ENCODE measurements at places on chromosomes 2 and 18.

GRCh38 chr2:105442056-105442455 is 43.2 kb upstream of the FHL2 start:
- no peak for DNase-seq

- no peak for DNase-seq
Observed at GRCh38 chr2:68698567-68699377, 35.8 kb upstream of the ARHGAP25 start.

- DNase-seq, result no peak
Observed at GRCh38 chr2:186603286-186603685, 13.4 kb downstream of the ITGAV start.

DNA sequence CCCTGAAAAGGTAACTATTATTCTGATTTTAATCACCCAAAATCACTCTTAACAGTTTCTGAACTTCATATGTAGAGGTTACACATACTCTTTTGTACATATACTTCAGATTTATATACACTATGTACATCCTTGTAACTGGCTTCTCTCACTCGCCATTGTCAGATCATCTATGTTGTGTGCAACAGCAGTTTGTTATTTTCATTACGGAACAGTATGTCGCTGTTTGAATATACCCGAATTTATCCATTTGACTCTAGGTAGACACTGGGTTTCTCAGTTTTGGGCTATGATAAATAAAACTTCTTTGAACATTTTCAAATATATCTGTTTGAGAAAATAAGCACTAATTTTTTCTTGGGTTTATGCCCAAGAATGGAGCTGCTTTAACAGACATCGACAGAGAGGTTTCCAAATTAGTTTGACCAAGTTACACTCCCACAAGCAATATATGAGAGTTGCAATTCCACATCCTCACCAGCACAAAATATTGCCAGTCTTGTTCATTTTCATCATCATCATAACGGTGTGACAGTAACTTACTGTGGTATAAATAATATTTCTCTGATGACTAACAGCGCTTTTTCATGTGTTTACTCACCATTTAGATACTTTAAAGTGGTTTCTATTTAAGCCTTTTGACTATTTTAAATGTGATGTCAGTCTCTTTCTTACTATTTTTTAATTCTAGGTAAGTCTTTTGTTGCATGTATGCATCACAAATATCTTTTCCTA is 80.9 kb downstream of the SMC6 start:
- DNase-seq, result no peak

DNA sequence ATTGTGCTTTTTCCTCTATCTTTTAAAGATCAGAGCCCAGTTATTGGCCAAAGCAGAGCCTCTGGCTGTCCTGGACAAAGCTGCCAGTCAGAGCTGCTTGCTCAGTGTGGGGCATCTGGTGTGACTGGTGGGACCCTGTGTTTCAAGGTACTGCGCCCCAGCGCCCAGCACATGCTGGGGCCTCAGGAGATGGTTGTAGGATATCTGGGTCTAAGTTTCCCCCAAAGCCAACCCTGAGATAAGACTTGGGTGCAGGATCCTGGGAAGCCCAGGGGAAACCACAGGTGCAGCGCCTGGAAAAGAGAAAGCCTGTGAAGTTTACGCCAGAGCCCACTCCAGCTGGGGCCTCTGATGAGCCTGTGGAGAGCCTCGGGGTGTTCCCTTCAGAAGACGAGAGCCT is 117.7 kb downstream of the RPIA start:
- no peak for DNase-seq

- DNase-seq, result no peak
Observed at GRCh38 chr2:240900141-240900860, 4.3 kb upstream of the MAB21L4 start.
